ENCODE measurements at places on chromosomes 6 and 20.

GRCh38 chr6:156430386-156430785, 346.8 kb upstream of the ARID1B start:
- DNase-seq: no peak

- DNase-seq: no peak
These were observed 76.1 kb upstream of the KHDRBS2 start for GRCh38 chr6:62362097-62362496.

DNA sequence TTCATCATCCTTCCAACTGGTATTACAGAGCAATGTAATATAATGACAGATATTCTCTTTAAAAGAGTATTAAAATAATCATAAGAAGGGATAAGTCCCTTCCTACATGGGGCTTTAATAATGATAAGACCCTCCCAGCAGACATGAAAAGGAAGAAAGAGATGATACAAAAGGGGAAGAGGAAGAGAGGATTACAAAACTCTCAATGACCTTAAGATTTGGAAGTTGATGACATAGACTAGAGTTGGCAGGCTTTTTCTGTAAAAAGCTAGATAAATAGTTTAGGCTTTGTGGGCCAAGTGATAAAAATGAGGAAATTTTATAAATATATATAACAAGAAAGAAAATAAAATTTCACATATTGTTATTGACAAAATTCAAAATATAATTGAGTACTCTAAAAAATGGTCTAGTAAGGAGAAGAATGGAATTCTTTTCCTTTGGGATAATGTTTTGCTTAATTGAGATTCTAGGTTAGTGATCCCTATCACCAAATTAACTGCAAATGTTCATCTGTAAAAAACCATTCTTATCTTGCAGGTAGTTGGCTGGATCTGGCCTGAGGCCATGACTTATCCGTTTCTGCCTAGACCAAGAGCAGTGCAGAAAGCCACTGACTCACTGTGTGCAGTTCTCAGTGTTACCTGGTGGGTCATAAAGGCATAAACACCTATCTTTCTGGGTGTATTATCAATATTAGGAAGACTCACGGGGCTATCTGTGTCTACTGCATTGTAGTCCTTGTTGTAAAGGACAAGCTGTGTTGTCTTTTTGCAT, 11.0 kb downstream of the RIPOR2 start:
- DNase-seq: no peak

- DNase-seq: no peak
These were observed 71.2 kb downstream of the LY86 start for GRCh38 chr6:6659600-6660327.

DNA sequence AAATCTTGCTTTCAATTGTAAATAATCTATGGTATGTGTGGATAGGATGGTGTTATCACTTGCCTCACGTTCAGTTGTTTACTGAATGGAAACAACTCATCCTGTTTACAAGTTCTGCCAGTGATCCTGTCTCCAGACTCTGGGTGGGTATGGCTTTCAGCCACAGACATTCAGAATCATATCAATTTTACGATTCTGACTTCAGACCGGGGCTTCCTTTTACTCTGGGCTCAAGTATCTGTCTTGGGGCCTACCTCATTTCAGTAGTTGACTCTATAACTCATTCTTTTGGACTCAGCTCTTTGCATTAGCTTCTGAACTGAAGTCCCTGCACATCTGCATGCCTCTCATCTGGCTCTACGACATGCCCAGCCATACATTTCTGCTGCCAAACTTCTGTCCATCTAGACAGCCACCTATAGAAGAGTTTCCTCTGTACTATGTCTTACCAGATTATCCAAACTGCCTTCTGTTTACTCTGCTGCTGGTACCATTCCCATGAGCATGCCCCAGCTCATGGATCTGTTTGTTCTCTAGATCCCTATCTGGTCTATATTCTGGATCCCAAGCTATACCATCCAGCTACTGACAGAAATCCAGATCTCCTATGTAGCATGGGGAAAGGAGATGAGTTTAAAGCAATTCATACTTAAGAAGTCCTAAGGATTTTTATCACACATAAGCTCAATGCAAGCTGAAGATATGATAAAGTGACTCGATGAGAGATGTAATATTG, 34.3 kb downstream of the FYN start:
- no peak for DNase-seq
